Fibroblast of skin of right biceps (primary cell): ENCODE measurements at places on chromosomes 16 and 17.

DNA sequence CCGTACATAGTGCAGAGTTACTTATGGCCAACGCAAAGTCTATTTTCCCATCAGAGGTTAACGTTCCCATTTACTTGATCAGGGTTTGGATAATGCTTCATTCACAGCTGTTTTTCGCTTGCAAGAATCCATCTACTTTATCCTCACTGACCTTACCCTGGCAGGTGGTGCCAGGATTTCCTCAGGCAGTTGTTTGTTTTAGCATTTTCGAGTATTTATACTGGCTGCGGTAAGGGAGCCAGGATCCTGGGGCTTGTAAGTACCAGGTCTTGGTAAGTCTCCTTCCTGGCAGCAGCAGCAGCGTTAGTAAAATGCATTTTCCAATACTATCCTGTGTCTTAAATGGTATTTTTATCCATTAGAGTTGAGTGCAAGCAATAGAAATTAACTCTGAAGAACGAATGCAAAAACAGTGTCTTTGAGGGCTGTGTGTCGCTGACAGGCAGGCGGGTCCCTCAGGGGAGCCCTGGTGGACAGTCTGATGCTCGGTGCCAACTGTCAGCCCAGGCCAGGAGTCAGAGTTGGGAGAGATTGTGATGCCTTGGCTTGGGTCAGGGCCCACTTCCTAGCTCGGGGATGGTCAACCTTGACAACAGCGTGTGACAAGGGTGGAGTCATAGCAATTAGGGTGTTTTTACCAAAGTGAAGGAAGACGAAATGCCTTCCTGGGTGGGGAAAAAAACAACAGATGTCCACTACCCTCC is 92.4 kb upstream of the HSBP1 start:
- DNase-seq: no peak

DNA sequence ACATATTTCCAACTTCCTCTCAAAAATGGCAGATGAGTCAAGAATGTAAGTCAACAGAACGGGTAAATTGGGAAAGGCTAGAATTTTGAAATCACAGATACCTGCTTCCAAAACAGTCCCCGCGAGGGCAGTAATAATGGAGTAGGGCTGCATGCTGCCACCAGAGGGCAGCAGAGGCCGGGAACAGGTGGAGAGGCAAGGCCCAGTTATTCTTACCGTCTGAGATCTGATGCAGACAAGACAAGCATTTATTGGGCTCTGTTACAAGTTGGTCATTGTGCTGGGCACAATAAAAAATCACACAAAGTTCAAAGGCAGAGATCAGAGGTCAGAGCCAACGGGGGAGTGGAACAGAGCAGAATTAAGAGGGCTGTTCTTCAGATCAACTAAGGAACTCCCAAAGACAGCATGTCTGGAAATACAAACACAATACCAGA is 8.8 kb upstream of the MLKL start:
- peak; percentile 59 for DNase-seq

- DNase-seq: no peak
Observed at GRCh38 chr16:9165681-9166080, 74.2 kb downstream of the HAPSTR1 start.

DNA sequence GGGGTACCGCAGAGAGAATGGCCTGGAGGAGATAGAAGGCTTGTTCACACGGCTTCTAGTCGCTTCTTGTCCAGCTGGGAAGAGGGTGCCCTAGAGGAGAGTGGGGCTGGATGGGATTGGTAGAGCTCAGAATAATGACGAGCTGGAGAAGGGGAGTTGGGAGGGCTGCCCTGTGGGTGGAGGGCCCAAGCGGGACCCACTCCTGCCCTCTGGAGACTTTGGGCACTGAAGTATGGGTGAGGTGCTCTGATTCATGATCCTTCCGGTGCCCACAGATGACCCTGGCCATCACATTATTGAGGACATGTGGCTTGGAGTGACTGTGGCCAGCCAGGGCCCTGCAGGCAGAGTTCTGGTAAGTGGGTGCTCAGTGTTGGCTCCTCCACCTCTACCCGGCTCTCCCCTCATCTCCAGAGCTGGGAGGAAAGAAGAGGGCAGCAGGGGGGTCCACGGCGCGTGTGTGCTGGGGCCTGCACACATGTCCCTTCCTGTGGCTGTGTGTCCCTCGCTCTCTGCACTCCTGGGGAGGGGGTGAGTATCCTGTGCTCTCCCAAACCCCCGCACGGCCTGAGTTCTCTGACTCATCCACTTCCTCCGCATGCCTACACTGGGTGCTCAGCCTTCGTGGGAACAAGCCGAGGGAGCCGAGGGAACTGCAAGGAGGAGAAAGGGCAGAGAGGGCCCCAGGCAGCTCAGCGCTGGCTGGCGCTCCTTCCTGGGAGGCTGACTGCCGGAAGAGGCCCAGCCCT is 8.5 kb downstream of the ITGA3 start:
- DNase-seq: peak; percentile 98

- peak; percentile 40 for DNase-seq
Observed at GRCh38 chr17:39002991-39003715, 36.0 kb upstream of the FBXO47 start.

GRCh38 chr16:49552313-49552928 is 178.8 kb downstream of the C16orf78 start:
- DNase-seq: no peak

DNA sequence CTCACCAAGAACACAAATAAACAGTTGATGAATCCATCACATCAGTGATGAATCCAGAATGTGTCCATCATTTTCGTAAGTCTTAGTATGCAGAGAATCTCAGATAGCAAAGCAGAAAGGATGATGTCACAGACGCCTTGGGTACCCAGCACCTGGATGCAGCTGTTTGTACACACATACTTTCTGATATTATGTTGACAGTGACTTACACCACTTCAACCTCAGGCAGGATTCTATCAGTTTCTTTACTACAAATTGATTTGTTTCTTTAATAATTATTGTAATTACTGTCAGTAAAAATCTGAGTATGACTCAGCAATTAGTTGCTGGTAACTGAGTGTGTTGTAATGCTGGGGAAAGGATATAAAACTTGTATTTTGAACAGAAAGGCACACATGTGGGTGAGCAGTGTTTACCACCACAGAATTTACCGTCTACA is 159.8 kb downstream of the RPTOR start:
- DNase-seq: no peak

- no peak for DNase-seq
Observed at GRCh38 chr17:67700725-67701119, 17.0 kb upstream of the NOL11 start.

DNA sequence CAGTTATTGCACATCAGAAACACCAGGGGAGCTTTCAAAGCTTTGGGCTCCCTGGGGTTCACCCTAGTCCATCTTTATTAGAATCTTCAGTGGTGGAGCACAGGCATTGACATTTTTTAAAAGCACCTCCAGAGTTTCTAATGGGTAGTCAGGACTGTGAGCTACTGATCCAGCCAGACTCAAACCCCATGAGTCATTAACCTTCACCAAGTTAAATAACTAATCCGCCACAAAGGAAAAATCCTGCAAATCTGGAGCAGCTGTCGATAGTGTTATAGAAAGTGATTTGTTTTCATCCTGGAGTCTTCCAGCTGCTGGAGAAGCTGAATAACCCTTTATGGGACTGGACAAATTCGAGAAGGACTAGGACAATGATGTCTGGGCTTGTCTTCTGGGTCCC is 93.2 kb upstream of the PIRT start:
- DNase-seq: no peak

DNA sequence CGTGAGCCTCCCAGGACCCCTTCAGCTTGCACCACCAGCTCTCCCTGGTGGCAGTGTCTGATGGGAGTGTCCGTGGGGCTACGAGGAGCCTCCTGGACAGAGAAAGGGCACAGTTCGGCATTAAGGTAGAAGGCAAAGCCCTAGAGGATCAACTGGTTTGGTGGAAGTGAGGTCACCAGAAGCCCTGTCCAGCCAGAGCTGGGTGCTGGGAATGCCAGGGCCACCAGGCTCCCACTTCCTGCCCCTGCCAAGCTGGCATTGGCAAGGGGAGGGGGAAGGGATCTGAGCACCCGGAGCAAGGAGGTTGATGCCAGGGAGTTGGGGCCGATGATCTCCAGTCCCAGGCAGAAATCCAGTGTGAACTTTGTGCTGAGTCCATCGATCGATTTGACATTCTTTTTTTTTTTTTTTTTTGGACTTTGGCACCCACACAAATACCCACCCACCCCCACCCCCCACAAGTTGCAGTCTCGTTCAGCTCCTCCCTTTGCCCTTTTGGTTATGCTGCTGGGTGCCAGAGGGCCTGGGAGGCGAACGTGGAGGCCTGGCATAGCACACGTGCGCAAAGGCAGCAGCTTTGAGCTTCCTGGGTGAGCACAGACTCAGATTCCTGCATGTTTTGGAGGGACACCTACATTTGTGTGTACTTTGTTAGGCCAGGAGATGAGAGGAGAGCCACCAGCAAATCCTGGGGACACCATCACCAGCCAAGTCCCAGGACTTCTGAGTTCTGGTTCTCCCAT is 2.1 kb downstream of the NHERF1 start:
- DNase-seq: no peak
